ENCODE measurements at places on chromosomes 7 and 10.

DNA sequence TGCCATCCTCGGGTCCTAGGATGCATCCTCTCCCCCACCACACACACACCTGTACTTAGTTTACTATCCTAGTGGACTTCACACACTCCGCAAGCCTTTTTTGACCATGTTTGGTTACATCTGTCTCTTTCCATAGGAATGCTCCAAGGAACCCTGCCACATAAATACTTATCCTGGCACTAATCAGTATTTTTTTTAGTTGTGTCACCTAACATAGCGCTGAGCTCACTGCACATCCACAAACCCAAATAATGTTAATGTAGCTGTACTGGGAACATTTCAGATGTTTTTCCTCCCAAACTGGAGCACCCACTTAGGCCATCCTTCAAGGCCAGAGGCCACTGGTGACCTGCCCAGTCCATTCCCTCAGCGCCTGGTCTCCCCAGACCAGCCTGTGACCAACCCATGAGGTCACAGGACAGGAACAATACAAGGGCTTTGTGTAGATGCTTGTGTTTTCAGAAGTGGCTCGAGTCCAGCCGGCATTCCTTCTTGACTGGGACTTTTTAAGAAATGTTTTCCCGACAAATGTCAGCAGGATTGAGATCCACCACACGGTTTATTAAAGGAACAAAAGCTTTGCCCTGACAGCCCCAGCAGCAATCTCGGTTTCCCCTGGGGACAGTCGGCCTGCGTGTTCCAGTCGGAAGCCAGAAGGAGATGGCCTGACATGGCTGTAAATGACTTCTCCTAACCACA, 181.4 kb downstream of the JCAD start:
- DNase-seq = no peak

DNA sequence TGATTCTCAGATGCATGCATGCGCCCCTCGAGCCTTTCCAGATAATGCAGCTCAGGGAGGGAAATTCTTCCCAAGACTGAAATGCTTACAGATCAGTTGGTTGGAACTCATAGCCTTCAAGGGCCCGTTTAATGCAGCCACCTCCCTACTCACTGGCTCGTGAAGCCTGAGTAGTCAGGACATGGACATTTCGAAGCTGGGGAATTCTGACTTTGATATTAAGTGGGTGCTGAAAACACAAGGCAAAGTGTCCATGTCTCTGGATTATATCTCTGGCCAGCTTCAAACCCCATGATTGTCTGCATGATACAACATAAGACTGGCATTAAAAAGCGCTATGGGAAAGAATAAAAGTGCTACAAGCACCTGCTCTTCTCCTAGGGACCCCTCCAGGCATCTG, 207.5 kb downstream of the HERPUD2 start:
- DNase-seq = no peak

- no peak for DNase-seq
These were observed 1.6 kb downstream of the NPM3 start for GRCh38 chr10:101781655-101781983.

- no peak for DNase-seq
These were observed 192.9 kb upstream of the SH2B2 start for GRCh38 chr7:102093599-102094315.

DNA sequence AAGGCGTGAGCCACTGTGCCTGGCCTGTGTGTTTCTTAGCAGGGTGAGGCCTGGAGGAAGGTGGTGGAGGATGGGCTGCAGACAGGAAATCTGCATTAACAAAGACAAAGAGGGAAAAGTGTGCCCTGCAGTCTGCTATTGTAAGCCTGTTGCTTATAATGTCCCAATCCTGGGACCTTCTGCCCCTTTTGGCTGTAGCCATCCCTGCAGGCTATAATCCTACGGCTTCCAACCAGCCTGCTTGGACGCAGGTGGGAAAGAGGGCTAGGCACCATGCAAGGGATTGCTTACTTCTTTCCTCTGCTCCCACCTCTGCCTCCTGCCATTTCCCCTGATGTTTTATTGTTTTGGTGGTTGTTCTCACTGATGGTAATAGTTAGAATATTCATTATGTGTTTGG, 434.3 kb downstream of the PLXNA4 start:
- DNase-seq = no peak

GRCh38 chr7:41437257-41438196, 265.4 kb downstream of the INHBA start:
- no peak for DNase-seq

DNA sequence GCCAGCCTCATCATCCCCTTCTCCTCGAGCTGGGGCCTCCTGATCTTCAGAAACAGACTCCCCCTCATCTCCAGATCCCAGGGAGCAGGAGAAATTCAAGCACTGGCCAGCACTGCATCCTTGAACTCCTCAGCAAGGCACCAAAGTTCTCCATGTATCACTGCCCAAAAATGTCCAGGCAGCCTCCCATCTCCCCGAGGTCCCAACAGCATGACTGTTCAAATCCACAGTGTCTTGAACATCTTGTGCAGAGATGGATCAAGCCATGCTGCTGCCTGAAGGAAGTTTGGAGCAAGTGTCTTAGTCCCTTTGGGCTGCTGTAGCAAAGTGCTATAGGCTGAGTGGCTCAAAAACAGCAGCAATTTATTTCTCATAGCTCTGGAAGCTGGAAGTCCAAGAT, 115.5 kb upstream of the GALNT17 start:
- DNase-seq = no peak

DNA sequence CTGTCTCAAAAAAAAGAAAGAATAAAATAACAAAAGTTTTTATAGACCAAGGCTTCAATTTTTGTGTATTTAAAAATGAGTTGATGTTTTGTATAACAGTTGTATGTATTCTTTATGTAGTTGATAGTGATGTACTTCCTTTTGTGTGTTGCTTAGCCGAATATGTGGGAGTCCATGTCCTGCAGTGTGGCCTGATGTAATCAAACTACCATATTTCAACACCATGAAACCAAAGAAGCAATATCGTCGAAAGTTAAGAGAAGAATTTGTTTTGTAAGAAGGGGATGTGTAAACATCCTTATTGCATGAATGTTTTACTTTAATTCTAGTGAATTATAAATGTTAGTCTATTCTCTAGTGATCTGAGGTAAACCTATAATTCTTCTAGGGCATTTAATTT, 56.6 kb downstream of the MPLKIP start:
- no peak for DNase-seq

DNA sequence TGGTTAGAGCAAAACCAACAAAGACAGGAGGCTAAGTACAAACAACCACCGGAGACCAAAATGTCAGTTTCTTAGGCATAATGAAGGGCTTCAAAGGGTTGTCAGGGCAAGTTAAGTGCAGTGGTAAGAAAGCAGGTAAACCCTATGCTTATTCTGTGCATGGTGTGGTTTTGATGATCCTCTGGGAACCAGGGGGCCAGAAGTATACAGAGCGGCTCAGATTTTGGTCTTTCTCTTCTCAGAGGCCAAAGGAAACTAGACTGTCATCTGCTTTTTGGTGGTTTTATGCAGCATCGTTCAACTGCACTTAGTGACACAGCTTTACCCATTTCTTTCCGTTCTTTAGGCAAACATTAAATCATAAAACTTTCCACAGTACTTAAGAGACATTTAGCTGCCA, 332.7 kb upstream of the CELF2 start:
- DNase-seq = no peak

- no peak for DNase-seq
These were observed 224.6 kb downstream of the TNS3 start for GRCh38 chr7:47357361-47357760.

- DNase-seq = no peak
These were observed 2.0 kb downstream of the VOPP1 start for GRCh38 chr7:55570218-55570873.

GRCh38 chr10:43229208-43230061, 37.4 kb downstream of the RASGEF1A start:
- DNase-seq = no peak

- no peak for DNase-seq
These were observed 136.0 kb downstream of the MGMT start for GRCh38 chr10:129602938-129603535.

GRCh38 chr10:95655571-95656290, 780 bp downstream of the ALDH18A1 start:
- DNase-seq = no peak

GRCh38 chr10:119443970-119444660, 98.4 kb downstream of the RGS10 start:
- no peak for DNase-seq

DNA sequence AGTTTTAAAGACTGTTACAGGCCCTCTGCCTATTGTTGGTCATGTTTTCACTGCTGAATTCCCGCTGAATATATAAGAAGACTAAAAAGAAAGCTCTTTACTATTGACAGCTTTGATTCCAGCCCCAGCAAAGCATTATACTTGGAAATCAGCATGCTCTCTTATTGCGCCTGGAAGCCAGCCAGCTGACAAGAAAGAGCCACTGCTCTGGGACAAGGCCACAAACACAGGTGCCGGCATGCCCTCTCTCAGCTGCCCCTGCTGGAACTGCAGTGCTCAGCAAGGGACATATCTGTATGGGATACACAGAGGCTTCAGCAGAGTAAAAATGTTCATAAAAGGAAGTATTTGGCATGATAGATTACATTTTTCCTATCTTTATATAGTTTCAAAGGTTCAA, 523.9 kb downstream of the ADRA2A start:
- DNase-seq = no peak

GRCh38 chr10:98638920-98639319, 192.2 kb upstream of the HPS1 start:
- no peak for DNase-seq

Data from right renal pelvis (tissue), 4 donors.